AG08396 (cell line): ENCODE measurements at places on chromosomes 2 and 18.

GRCh38 chr2:204705243-204705932, 160.1 kb downstream of the PARD3B start:
- DNase-seq = no peak

DNA sequence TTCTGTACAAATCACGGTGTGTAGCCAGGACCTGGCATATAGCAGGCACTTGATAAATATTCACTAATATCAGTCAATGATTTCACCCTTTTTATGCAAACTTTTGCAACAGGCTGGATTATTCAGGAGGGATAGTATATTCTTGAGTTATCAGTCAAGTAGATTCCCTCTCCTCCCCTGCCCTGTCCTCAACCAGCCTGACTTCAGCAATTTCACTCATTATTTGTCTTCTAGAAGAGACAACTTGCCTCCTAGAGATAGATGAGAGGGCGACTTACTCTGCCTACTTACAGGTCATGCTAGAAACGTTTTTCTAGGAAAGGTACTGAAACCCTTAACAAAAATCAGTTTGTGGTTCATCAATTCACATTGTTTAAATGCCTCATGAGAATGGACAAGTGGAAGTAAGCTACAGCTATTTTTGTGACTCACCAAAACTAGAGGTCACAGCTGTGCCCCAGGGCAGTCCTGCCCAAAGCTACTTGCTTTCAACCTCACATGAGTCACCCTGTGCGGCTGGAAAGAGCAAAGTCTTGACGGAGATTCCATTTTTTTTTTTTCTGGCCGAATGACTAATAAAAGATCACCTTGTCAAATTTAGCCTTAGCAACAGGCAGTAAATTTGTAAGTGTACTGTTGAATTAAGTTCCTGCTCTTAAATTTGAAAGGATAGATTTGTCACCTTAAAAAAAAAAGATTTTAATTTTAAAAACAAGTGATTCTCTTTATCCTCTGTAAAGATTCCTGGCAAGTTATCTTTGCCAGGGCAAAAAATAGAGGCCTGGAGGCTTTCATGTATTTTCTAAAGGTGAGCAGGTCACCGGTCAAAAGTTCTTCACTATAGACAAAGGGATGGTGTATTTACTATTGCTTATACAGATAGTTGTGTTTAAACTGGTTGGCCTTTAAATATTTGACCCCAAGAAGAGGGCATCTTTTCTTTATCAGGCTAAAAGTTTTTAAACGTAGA, 109.0 kb upstream of the SLC35G4 start:
- peak; percentile 83 for DNase-seq

DNA sequence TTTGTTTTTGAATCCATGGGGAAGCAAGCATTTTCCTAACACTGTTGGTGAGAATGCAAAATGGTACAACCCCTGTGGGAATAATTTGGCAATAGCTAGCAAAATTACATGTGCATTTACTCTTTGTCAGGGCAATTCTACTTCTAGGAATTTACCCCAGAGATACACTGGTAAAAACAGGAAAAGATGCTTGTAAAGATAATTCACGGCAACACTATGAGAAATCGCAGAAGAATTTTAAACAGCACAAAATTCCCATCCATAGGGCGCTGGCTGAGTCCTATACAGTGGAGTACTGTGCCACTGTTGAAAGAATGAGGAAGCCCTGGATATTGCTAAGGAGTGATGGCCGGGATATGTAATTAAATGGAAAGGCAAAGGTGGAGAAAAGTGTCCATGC, 75.8 kb downstream of the DGKD start:
- DNase-seq = no peak

- no peak for DNase-seq
These were observed 130.1 kb upstream of the EFEMP1 start for GRCh38 chr2:56053679-56054078.

DNA sequence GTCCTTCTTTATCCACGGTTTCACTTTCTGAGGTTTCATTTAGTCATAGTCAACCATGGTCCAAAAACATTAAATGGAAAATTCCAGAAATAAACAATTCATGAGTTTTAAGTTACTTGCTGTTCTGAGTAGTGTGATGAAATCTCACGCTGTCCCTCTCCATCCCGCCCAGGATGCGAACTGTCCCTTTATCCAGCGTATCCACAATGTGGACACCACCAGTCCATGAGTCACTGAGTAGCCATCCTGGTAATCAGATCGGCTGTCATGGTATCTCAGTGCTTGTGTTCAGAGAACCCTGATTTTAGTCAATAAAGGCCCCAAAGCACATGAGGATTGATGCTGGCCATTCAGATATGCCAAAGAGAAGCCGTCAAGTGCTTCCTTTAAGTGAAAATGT, 3.7 kb downstream of the SP140L start:
- DNase-seq = no peak

GRCh38 chr18:49023271-49023937, 72.6 kb upstream of the SMAD7 start:
- no peak for DNase-seq

GRCh38 chr2:73177645-73178255, 24.6 kb upstream of the NOTO start:
- DNase-seq = no peak

- DNase-seq = no peak
These were observed 222.8 kb upstream of the CDH7 start for GRCh38 chr18:65527879-65528633.

- peak; percentile 14 for DNase-seq
These were observed 168.2 kb downstream of the KCNS3 start for GRCh38 chr2:18046558-18047212.

DNA sequence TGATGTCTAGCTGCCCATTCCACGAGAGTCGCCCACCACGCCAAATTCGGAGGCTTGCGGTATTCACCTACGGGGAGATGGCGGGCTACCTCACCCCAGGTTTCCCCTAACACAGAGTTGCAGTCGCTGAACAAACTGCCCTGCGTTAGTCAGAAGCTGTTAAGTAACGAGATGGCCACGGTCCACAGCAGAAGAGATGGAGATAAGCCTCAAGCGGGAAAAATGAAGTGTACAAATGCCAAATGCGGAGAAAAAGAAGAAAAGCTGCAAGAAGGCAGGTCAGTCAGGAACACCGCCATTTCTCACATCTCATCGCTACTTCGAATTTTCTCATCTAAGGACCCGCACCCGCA, 425 bp downstream of the ASB3 start:
- DNase-seq = peak; percentile 36

DNA sequence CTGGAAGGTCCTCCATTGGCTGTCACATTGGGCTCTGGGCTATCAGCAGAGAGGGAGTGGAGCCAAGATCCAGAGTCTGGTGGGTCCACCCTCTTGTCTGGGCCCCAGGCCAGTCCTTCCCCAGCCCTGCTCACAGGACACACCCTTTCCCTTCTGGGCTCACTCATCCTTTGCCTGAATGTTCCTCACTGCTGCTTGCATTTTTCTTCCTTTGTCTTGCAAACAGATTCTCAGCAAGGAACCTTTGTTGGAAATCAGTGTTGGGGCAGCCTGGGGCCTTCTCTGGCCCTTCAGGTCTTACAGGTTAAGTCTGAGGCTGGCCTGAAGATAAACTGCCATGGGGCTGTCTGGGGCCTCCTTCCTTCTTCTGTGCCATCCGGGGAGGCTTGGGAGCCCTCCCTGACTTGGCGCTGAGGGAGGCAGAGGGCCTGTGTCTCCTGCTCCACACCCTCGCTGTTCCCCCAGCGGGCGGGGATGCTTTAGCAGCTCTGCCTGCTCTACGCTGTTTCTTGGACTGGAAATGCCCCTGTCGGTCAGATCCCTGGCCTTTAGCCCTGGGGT, 11.5 kb upstream of the CELF4 start:
- no peak for DNase-seq

DNA sequence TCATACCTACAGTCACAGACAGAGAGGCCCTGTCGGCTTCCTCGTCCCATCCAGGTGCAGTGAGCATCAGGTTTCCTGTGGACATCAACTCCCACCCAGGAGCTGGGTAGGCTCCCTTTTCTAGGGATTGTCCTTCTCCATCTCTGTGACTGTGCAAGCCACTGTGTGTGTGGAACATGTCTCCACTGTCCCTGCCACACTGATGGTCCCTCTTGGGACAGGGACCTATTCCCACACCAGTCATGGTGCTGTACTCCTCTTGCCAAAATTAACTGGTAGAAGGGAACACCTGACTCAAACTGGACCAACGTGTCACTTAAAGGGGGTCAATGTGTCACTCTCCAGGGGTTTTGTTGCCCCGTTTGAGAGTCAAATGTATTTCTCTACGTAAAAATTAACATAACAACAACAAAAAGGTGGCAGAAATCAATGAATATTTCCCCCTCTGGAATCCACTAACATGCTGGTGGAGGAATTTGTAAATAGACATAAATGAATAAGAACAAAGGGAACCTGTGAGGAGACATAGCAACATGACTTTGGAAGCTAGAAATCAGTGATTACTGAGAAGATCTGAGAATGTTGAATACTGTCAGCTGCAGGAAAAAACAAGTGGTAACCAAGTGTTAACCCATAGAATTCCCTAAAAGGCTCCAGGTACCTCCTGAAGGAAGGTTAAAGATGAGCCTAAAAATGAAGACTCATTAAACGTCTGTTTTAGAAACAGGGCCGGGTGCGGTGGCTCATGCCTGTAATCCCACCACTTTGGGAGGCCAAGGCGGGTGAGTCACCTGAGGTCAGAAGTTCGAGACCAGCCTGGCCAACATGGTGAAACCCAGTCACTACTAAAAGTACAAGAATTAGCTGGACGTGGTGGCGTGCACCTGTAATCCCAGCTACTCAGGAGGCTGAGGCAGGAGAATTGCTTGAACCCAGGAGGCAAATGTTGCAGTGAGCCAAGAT, 40.4 kb downstream of the SH2D6 start:
- no peak for DNase-seq

DNA sequence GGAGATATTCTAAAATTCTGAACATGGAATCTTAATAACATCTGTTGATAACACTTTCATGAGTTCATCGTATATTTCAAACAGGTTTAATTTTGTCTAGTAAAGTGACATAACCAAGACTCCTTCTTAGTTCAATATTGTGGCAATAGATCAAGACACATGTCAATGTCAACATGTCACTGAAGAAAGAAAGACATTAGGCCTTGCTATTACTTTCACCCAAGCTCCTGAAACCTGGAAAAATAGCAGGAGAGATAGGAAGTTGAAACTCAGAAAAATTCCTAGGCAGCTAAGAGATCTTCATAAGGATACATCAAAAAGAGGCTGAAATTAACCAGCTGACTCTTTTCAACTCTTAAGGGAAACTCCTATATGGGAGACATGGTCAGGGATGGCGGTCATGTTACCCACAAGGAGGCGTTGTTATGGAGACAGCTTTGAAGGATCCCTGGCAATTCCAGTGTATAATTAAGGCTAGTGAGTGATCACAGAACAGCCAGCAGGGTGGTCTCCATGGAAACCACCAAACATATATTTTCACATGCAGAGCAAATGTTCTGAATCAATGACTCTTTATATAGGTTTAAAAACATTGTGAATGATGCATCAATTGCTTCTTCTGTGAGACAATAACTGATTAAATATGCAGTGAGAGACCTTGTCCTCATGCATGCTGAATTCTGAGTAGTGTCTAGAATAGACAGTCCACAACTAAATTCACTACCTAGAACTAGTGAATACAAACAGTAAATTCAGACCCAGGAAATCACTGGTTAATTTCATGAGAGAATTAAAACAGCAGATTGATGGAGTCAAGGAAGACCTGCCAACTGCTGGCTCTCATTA, 115.3 kb upstream of the RIOK3 start:
- no peak for DNase-seq

- DNase-seq = peak; percentile 6
These were observed 94.4 kb downstream of the SGPP2 start for GRCh38 chr2:222518570-222519381.

- DNase-seq = peak; percentile 57
These were observed 8.7 kb upstream of the AAK1 start for GRCh38 chr2:69652206-69652605.

DNA sequence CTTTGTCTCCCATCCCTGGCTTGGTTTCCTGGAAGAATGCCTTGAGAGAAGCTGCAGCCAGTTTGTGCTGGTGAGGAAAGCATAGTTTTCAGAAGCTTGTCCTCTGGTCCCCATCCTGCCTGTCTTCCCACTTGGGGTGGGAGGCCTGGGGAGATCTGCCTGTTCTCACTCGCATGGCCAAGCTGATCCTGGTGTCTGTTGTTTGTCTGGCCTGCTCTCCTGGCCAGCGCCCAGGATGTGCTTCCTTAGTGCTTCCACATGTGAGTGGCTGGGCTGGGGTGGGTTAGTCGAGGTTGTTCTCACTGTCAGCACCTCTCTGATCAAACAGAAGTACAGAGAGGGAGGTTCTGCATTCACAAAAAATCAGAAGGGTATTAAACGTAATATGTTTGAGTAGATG, 49.5 kb downstream of the PTPRM start:
- no peak for DNase-seq

DNA sequence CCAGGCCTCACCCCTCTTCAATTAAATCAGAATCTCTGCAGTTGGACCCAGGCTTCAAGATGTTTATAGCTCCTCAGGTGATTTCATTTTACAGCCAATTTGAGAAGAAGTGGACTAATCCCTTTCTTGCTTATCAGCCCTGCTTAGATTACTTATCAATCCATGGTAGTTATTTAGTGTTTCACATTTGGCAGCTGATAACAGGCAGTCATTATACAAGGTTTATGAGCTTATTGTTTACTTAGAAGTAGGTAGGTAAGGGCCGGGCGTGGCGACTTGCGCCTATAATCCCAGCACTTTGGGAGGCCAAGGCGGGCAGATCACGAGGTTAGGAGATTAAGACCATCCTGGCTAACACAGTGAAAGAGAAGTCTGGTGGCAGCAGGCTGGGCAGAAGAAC, 237.5 kb downstream of the CTNNA2 start:
- no peak for DNase-seq

DNA sequence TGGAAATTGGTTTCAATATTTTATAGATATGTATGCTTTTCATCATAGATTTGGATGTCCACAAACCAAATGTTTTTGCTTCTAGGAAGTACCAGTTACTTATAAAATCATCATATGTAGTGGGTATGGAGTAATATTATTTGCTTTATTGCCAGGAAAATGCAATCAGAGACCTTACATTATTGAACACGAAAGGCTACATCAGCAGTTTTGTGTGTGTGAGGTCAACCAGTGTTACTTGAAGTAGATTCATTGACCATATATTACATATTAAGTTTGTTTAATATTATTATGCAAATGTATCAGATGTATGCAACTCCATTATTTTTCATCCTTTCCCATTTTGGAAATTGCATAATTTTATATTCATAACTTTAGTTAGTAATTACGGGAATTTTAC, 219.1 kb upstream of the MMADHC start:
- no peak for DNase-seq

- no peak for DNase-seq
These were observed 86.6 kb downstream of the EPHA4 start for GRCh38 chr2:221485503-221485870.

DNA sequence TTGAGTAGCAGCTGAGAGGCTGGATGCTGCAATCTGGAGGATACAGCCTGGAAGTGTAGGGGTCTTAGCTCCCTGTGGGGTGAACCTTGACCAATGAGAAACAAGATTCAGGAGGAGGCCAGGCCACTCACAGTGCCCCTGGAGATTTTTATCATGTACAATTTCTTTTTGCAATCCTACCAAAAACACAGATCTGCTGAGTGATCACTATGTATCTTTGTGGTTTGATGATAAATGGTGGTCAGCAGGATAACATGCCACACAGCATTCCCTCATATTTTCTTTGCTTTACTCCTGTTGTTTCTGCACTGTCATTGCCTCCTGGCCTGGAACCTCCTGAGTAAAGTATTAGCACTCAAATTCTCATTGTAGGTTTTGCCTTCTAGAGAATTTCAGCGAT, 357.9 kb downstream of the THSD7B start:
- no peak for DNase-seq
